Activated CD8-positive, alpha-beta memory T cell treated with anti-CD3 and anti-CD28 coated beads, Interleukin-2, amount 50 U/mL, for 48 hours (primary cell): ENCODE measurements at places on chromosomes 1 and 21.
A peak's percentile ranks its signal among the peaks of the same experiment; 100 is the strongest.

GRCh38 chr1:113978863-113979702, at the start of gene OLFML3:
Gene OLFML3, plus strand, starts transcription at chr1:113979474. Its CDS starts 43 bp downstream, at chr1:113979517.
- DNase-seq = peak; percentile 69

- DNase-seq = peak; percentile 70
These were observed 1.1 kb downstream of the NMNAT2 start for GRCh38 chr1:183416850-183417771.

DNA sequence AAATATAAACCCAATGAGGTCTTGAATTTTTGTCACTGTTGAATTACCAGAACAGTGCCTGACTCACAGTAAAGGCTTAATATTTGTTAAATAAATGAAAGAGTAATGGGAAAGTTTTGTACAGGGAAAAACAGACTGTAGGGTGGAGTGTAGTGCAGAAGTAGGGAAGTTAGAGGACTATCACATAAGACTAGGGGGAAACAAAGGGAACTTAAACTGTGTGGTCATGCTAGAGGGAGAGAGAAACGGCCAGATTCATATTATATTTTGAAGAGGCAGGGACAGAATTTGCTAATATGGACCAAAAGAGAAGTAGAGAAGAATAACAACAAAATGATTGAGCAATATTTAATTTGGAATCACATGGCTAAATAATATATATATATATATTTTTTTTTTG, 14.8 kb downstream of the CTSK start:
- no peak for DNase-seq

DNA sequence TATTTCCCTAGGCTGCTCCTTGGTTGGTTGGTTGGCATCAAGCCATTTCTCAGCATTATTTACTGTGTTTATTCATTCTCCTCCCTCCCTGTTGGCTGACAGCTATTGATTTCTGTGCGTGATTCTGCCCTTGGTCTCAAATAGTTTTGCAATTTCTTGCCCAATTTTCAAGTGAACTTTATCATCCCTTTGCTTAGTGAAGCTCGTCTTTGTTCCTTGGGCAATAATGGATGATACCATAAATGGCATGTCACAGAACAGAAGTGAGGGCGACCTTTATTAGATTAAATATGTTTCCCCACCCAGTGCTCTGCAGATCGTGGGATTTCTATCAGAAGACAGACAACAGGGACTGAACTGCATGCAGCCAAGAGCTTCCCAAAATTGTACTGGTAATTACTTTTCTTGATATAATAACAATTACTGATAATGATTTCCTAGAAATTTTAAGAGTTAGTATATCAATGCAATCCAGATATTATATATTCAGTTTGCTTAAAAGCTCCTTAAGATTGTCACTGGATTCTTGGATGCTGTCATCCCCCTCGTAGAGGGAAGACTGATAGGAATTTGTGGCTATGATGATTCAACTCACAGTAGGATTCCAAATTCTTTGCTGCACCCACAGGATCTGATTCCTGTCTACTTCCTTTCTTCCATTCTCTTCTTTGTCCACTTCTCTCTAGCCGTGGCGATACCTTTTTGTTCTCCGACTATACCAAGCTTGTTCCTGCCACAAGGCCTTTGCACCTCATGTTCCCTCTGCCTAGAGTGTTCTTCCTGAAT, 122.1 kb upstream of the KAZN start:
- no peak for DNase-seq

DNA sequence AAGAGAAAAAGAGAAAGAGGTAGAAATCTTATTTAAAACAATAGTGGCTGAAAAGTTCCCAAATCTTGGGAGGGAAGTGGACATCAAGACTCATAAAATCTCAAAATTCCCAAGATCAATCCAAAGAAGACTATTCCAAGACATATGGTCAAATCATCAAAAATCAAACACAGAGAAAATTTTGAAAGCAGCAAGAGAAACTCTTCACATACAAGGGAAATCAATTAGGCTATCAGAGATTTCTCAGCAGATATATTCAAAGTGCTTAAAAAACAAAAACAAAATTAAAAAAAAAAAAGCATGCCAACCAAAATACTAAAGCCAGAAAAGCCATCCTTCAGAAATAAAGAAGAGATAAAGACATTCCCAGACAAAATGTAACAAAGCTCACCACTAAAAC, 52.6 kb upstream of the RALGPS2 start:
- DNase-seq = no peak

DNA sequence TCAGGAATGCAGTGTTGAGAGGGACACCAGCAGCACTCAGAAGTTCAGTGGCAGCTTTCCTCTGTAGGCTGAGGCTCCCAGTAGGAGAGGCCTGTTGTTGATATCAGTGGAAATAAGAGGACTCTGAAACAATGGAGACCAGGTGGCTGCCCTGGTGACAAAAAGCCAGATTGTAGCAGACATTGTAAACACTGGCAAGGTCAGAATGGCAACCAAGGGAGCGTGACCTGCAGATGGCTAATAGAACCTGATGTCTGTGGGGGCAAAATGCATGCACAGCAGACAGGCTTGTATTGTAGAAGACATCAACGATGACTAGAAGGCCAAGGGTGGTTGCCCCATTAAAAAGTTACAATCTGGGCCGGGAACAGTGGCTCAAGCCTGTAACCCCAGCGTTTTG, 53.1 kb upstream of the GPR37L1 start:
- DNase-seq = no peak

GRCh38 chr1:170696591-170697290, 32.8 kb downstream of the PRRX1 start:
- DNase-seq = no peak

DNA sequence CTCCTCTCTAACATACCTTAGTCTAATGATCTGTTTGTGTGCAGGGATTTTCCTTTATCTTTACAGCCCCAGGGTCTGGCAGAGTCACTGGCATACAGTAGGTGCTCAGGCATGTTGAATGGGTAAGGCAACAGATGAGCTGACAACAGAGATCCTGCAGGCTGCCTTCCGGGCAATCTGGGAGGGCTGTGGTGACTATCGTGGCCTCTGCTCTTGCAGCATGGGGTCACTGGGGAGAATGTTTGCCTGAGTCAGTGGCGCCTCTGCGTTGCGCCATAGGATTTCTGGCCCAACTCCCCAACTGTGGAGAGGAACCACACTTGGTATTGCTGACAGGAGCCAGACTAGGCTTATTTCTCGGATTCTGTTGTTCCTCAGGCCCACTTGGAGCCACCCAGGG, 93.8 kb downstream of the LAMC2 start:
- DNase-seq = no peak

DNA sequence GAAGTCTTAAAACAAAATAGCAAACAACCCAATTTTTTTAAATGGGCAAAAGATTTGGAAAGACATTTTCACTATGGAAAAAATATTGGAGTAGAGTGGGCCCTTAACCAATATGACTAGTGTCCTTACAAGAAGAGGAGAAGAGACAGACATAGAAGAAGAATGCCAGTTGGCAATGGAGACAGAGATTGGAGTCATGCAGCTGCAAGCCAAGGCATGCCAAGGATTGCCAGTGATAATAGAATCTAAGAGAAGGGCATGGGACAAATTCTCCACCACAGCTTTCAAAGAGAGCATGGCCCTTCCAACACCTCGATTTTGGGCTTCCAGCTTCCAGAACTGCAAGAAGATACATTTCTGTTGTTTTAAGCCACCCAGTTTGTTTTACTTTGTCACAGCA, 92.7 kb downstream of the RGS2 start:
- no peak for DNase-seq

DNA sequence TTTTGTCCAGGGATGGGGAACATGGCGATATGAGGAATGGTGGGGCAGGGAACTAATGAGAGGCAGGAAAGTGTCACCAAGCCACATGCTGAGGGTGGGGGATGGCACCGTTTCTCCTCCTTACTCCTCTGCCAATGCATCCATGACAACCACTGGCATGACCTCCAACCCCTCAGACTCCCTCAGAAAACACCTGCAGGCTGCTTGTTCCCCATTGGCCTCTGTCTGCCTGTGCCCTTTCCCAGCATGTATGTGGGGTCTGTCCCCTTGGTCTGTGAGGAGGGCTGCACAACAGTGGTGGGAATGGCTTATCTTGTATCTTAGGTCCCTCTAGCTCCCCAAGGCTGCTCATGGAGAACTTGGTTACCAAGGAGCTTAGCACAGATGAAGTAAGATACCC, 137.2 kb upstream of the NGF start:
- DNase-seq = no peak

DNA sequence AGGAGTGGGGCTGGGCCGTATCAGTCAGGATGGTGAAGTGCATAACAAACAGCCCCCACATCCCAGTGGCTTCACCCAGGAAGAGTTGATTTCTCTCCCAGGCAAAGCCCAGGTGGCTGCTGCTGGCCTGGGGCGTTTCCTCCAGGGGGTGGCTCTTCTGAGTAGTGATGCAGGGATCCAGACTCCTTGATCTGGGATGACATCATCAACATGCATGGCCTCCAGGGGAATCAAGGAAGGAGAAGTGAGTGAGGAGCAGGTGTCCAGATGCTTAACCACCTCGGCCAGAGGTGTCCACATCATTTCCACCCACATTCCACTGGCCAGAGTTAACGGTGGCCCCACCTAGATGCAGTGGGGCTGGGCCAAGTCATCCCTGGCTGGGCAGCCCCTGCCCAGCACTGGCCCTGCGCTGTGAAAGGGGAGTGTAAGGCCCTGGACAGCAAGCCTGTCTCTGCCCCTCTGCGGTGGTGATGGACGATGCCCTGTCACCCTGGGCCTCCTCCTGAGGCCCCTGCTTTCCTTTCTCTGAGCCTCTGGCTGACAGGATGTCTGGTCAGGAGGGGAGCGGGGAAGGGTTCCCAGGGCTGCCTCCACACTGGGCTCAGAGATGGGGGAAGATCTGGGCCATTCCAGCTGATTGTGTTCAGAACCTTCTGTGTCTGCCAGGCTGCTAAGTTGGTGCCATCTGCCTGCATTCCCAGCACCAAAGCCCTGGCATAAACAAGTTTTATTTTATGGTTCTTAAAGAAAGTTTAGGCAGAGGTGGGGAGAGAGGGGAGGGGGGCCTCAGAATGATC, 598.2 kb downstream of the MATN1 start:
- no peak for DNase-seq

- DNase-seq = no peak
These were observed 130.6 kb downstream of the URB2 start for GRCh38 chr1:229756666-229757065.

- DNase-seq = no peak
These were observed 30.2 kb upstream of the LRRC8D start for GRCh38 chr1:89790592-89790991.

- DNase-seq = no peak
These were observed 258 bp downstream of the CCT3 start for GRCh38 chr1:156337888-156338179.
